ENCODE measurements at places on chromosomes 5 and 9.

GRCh38 chr5:98570661-98571191 lies 202.7 kb upstream of the RGMB start:
- DNase-seq = no peak

GRCh38 chr9:89679016-89679415 lies 74.2 kb downstream of the GADD45G start:
- no peak for DNase-seq

- DNase-seq = no peak
Observed at GRCh38 chr5:56154732-56155484, 78.2 kb downstream of the ANKRD55 start.

- DNase-seq = no peak
Observed at GRCh38 chr9:129785866-129786265, 17.1 kb upstream of the TOR1B start.

GRCh38 chr9:131747352-131747751 lies 7.5 kb upstream of the RAPGEF1 start:
- no peak for DNase-seq

DNA sequence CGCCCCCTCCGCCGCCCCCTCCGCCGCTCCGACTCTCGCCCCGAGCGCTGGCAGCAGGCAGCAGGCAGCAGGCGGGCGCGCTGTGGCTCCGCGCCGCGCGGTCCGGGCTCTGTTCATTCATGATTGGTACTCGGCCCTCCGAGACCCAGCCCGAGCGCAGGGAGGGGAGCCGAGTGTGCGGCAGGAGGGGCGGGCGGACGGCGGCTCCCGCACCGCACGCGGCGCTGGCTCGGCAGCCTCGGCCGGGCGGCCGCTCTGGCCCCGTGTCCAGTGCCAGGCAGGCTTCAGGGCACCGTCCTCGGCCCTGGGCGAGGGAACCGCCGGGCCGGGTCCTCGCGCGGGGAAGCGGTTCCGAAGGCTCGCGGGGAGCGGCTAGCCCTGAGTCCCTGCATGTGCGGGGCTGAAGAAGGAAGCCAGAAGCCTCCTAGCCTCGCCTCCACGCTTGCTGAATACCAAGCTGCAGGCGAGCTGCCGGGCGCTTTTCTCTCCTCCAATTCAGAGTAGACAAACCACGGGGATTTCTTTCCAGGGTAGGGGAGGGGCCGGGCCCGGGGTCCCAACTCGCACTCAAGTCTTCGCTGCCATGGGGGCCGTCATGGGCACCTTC lies at the start of gene KCNIP1:
KCNIP1 (plus strand) TSS at position 31 of the 607 bp plus-strand sequence.
- no peak for DNase-seq

DNA sequence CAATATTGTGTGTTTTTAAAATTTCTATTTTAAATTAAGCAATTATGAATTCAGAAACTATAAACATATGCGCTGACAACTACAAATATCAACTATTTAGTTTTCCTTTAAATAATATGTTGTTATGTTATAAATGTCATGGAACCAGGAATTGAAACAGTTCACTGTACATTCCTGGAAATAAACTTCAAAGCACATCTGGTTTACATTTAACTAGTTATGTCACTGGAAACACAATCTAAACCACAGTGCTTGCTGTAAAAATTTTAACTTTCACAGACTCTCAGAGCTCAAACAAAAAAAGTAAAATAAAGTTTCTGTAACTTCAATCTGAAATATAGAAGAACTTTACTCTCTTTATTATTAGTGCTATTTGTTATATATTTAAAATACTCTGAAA lies 179.2 kb downstream of the FBN2 start:
- no peak for DNase-seq

GRCh38 chr5:145118127-145118526 lies 717.0 kb downstream of the PRELID2 start:
- no peak for DNase-seq

- DNase-seq = no peak
Observed at GRCh38 chr5:143717400-143717799, 94.6 kb upstream of the HMHB1 start.

DNA sequence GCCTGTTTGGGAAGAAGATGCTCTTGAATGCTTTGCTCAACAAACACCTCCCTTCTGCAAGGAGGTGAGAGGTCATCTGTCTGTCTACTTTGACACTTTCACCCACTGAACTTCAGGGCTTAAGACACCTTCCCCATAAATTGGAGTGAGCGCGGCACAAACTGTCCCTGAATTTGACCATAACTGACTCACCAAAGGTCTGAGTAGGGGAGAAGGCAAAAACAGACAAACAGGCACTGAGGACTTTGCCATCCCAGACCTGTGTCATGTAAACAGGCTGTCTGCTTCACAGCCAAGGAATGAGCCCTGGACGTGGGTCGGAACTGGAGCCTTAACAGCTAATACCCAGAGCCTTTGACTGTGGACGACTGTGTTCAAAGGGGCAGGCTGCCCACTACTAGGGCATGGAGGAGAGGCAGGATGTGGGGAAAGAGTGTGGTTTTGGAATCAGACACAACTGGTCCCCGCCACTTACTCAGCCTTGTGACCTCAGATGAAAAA lies 320.9 kb upstream of the KLF4 start:
- no peak for DNase-seq

GRCh38 chr9:72315510-72316311 lies 49.3 kb downstream of the ZFAND5 start:
- DNase-seq = no peak

DNA sequence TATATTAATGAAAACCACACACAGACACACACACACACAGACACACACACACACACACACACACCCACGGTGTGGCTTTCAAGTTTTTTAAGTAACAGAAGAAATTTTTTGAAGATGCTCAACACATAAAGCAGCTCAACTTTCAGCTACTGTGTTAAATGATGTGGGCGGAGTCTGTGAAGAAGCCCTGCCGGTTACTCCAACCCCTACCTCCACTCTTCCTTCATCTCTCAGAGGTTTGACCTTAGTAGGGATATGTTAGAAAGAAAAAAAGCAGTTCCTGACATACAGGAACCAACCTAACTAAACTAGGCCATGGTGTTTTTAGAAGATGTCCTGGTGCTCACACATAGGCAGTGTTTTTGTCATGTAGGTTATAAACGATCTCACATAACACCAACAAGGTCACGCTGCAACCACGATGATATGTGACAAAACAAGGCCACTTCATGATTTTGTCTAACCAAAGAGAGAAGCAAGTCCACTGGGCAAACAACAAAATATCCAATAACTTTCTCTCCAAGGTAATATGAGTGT lies 112.8 kb downstream of the EMB start:
- no peak for DNase-seq

GRCh38 chr5:178394074-178394473 lies 161.5 kb upstream of the PHYKPL start:
- no peak for DNase-seq

DNA sequence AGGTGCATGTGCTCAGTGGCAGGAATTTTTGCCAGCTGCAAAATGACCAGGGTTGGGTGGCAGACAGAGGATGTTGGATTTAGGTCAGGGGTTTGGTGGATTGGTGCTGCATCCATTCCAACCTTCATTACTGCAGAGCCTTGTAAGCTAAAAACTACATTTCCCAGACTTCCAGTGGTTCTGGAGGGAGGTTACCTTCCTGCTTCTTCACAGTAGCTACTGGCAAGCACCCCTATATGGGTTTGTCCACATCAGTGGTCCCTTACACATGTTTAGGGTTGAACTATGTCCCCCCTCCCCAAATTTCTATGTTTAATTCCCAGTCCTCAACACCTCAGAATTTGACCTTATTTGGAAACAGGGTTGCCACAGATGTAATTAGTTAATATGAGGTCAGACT lies 20.7 kb upstream of the IL17B start:
- no peak for DNase-seq

- no peak for DNase-seq
Observed at GRCh38 chr5:88758591-88758990, 124.4 kb downstream of the MEF2C start.

DNA sequence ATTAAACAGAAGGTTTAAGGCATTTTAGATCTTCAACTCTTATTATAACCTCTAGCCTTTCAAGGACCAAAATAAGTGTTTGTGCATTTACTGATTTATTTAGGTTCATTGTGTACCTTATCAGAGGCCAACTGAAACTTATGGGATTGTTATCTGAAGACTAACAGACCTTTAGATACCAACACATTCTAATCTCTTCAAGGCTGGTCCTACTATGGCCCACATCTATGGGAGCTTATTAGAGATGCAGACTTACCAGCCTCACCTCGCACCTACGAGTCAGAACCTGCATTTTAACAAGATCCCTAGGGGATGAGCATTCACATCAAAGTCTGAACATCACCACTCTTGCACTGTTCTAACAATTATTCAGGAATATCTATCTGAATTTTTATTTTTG lies 1.9 kb downstream of the IARS1 start:
- no peak for DNase-seq

GRCh38 chr9:38685535-38685934 lies 34.4 kb downstream of the FAM240B start:
- no peak for DNase-seq

GRCh38 chr5:34530637-34531036 lies 125.5 kb upstream of the RAI14 start:
- DNase-seq = no peak

DNA sequence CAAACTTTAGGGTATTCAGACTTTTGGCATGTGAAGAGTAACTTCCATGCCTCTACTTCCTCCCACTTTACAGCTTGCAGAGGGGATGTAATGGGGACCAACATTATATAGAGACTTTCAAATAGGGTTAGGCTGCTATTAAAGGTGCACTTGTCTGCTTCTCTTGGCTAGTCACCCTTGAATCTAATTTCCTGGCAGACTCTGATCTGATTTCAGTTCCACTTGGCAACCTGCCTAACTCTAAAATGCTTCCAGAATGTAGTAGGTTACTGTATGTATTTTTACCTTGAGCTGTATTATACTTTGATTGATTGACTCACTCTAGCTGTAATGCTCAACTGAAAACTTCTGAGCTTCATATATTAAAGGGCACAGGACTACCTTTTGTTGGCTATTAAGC lies 693.4 kb downstream of the KCTD16 start:
- DNase-seq = no peak

DNA sequence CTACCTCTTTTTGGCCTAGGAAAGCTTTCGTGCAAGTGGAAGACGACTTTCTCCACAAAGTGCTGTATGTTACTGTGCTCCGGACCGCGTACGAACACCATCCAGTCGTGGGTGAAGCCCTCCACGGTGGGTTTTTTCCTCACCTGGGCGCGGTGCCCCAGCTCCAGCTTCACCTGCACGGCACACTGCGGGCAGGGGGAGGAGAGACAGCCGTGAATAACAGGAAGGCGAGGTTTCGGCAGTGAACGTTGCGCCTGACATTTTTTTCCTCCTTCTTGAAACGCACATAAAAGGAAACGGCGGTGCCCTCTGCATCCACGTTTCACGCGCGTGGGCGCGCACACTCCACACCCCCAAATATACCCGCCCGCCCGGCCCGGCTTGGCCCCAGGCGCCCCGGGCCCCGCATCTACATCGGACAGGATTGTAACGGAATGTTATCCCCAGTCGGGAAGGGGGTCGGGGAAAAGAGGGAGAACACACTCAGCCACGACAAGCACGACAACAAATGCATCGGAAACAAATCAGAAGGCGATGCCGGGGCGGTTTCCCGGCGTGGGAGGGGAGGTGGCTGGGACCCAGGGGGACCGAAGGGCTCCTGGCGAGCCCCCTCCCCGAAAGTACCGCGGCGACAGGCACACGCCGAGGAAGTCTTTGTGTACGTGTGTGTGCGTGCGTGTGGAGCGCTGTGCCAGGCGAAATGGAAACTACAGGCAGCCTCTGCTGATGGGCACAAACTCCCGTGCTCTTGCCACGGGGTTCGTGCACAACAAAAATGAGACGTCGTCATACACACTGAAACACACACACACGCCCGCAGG lies 1.4 kb downstream of the MLLT3 start:
- no peak for DNase-seq

DNA sequence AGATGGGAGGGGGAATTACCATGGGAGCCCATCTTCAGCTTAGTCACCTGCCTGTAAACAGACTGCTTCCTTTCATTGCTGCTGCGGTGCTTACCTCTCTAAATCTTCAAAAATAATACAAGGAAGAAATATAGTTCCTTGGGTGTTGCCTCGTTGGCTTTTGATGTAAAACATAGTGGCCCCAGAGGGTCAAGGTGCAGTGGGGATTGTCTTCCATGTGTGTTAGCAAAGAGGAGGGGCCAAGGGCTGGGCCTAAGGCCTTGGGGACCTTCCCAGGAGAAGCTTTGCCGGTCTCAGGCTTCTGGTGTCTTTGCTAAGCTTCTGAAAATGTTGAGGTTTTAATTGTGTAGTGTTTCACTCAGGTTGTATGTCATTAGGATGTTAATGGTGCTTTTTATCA lies 90.0 kb downstream of the PDE8B start:
- no peak for DNase-seq

- no peak for DNase-seq
Observed at GRCh38 chr9:98520221-98520960, 188.3 kb downstream of the GABBR2 start.

DNA sequence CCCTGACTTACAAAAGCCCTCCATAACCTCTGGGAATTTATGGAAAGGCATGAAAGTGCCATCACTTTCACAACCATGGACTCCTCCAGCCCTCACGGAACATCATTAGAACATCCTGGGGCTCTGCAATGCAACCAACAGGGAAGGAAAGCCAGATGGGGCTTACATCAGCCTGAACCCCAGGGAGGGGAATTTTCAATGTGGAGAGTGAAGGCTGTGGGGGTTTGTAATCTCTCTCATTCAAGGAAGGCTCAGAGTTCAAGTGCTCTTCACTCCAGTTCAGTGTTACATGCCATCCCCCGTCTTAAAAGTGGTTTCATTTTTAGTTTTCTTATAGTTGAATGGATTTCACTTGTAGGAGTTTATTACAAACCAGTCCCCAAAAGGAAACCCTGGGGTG lies 5.7 kb downstream of the SPRY4 start:
- no peak for DNase-seq

GRCh38 chr5:16812448-16812847 lies 123.6 kb downstream of the MYO10 start:
- DNase-seq = no peak

DNA sequence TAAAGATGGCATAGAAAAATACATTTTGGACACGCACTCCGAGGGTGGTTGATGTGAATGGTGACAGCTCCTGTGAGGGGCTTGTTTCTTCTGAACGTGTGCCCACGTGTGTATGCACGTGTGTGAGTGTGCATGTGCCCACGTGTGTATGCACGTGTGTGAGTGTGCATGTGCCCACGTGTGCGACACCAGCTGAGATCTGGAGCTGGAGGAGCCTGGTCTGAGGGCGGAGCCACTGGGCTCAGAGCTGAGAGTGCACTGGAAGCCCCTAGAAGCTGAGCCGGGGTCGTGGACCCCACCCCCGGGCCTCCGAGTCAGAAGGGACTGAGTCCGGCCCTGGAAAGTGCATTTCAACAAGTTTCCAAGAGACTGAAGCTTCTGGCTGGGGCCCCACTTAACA lies 282.5 kb upstream of the IRX4 start:
- no peak for DNase-seq

- DNase-seq = no peak
Observed at GRCh38 chr9:36078051-36078450, 41.3 kb downstream of the RECK start.

DNA sequence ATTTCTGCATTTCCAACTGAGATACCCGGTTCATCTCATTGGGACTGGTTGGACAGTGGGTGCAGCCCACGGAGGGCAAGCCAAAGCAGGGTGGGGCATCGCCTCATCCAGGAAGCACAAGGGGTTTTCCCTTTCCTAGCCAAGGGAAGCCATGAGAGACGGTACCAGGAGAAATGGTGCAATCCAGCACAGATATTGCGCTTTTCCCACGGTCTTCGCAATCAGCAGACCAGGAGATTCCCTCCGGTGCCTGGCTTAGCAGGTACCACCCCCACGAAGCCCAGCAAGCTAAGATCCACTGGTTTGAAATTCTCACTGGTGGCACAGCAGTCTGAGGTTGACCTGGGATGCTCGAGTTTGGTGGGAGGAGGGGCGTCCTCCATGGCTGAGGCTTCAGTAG lies 527.0 kb downstream of the TLE1 start:
- no peak for DNase-seq

GRCh38 chr9:32587901-32588300 lies 14.9 kb upstream of the NDUFB6 start:
- no peak for DNase-seq

Data from cerebellar nuclear complex (tissue), 1 donor.